ENCODE measurements at places on chromosomes 7 and 10.
A peak's percentile ranks its signal among the peaks of the same experiment; 100 is the strongest.

DNA sequence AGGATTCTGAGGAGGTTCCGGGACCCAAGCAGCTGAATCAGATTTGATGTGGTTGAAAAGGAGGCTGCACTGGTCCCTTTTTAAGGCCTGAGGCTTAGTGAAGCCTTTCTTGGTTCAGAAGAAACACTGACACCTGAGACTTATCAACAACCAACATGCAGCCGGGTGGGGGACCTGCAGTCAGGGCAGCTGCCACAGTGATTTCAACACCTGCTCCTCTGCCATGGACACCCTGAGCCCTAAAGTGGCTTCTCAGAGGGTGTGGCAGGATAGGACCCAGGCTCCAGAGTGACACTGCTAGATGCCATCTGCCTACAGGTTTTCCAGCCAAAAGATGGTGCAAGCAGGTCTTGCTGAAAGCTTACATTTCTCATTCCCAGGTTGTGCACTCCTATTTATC is 99.3 kb downstream of the COL13A1 start:
- DNase-seq = no peak

GRCh38 chr7:55427342-55427741 is 62.2 kb downstream of the LANCL2 start:
- DNase-seq = no peak

DNA sequence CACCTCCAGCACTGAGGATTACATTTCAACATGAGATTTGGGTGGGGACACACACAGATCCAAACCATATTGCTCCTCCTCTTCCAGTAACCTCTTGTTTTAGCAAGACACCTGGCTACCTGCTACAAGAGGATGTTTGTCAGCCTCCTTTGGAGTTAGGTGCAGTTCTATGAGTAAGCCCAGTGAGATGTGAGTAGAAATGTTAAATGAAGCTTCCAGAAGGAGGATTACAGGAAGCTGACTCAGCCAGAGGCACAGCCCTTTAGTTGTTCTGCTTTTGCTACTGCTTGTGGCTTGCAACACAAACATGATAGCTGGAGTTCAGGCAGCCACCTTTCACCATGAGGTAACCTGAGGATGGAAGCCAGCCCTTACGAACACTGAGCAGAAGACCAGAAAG is 382.7 kb upstream of the RNF32 start:
- DNase-seq = no peak

GRCh38 chr7:24786941-24787340 is 29.7 kb upstream of the GSDME start:
- DNase-seq = peak; percentile 46

Data from activated CD8-positive, alpha-beta memory T cell treated with anti-CD3 and anti-CD28 coated beads, Interleukin-2, amount 10 ng/mL, durations not matched to agents 7 days and 5 days (primary cell).